Fibroblast of villous mesenchyme (primary cell): ENCODE measurements at places on chromosomes 3 and 15. TPM values are rescaled to one million over a fixed set of nuclear protein-coding genes. Genes with fewer than 3 reads are reported as not detected.

- no peak for DNase-seq
These were observed 414.7 kb downstream of the EPHA3 start for GRCh38 chr3:89522155-89522554.

- peak; percentile 75 for DNase-seq
These were observed 68.7 kb upstream of the FURIN start for GRCh38 chr15:90799639-90800170.

DNA sequence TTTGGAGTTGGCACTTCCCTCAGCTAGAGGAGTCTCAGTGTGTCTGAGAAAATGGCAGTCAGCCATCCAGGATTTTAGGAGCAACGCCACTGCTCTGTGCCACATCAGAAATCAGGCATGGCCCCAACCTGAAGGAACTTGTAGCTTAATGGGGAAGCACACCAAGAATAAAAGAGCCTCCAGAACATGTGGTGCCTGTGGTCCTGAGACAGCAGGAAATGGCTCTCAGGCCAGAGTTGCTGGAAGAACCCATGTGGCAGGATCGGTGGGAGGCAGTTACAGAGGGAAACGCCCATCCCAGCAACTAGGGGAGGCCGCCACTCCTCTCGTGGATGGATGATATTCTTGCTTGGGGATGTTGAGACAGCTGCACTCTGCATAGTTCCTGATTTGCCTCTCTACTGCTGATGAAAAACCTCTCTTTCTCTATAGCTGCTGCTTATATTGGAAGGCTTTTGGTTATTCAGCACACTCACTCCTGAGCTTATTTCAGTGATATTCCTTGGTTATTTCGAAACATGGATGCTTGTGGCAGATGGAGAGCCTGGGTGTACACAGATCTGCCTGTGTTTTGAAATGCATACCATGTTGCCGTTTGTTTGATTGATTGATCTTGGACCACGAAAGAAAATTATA, 52.4 kb downstream of the KLHL25 start:
- peak; percentile 78 for DNase-seq

- no peak for DNase-seq
These were observed 117.1 kb upstream of the MRPS22 start for GRCh38 chr3:139226731-139227130.

GRCh38 chr15:98703126-98703685, 54.9 kb downstream of the IGF1R start:
- peak; percentile 13 for DNase-seq

The A4GNT gene
- under 0.01 TPM in 1 of 2 replicates, not detected in the other for total RNA-seq

The ST8SIA2 gene
- total RNA-seq = under 0.01 TPM in 1 of 2 replicates, not detected in the other

The GPR27 gene
- total RNA-seq = not detected in 2 replicates

The LRRC31 gene
- total RNA-seq = not detected in 2 replicates

DNA sequence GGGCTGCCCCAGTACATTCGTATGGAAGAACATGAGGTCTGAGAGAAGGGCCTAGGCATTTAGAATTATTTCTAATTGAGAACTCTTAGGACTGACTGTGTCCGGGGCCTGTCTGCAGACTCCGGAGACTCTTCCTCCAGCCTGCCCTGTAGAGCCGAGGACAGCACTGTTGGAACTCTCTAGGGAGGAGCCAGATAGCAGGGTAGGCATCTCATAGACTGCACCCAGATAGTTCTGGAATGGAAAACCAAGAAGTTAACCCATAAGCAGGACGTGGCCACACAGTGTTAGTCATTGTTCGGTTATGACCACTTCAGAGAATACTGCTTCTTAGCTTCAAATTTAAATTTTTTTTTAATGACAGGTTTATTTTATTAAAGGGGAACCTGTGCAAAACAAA, 59.5 kb downstream of the SNRK start:
- DNase-seq = peak; percentile 31

The THSD4 gene
- 60.2 and 76.4 TPM in 2 replicates for total RNA-seq
